Upper lobe of left lung (tissue), 6 donors: ENCODE measurements at places on chromosomes 2 and 18.

DNA sequence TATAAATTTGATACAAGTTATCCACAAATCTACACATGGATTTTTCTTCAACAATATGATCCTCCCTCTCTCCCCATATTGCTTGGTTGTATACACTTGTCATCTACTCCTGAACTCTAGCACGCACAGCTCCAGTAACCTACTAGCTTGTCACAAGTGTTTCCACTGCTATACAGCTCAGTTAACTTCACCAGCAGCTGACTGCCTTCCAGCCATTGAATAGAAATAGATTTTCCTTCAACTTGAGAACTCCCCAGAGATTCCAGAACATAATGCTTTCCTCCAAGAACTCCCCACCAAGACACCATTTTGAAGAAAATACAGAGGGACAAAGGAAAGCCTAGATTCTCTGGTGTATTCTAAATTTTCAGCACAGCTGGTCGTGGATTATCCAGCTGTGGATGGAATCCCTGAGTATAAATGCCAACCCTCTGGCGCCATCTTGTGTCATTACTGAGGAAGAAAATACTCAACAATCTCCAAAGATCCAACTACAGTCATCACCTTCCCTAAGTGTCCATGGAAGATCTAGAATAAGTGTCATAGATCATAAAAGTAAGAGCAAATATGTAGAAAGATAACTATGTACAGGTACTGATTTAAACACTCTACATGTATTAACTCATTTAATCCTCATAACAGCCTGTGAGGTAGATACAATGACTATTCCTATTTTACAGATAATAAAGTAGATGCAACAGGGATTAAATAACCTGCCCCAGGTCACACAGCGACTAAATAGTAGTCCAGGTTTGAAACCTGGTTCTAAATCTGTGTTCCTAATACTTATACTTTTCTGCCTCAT, 156.7 kb downstream of the ARHGAP28 start:
- no peaks in the 10 kb centered on the region for H3K27me3 ChIP-seq
- H3K4me1 ChIP-seq, result no peaks in the 10 kb centered on the region
- DNase-seq, result no peak

DNA sequence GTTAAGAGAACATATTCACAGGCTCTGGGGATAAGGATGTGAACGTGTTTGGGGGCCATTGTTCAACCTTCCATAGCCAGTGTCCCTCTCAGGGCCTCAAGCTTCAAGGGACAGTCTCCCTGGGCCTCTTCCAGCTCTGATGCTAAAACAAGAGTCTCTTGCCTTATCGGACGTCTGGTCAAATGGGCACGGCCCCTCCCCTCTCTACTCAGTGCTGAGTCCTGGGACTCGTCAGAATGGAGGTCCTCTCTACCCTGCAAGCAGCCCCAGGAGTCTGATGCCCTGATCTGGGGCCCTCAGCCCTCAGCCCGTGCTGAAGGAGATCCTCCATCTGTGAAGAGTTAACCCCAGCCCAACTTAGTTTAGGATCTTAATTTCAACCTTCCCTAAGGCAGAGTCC, 198.2 kb downstream of the ZFP36L2 start:
- no peak overlapping the region for H3K27ac ChIP-seq
- no peak for DNase-seq
- H3K4me3 ChIP-seq, result no peak overlapping the region
- H3K36me3 ChIP-seq, result no peaks in the 10 kb centered on the region
- H3K27me3 ChIP-seq, result no peaks in the 10 kb centered on the region

DNA sequence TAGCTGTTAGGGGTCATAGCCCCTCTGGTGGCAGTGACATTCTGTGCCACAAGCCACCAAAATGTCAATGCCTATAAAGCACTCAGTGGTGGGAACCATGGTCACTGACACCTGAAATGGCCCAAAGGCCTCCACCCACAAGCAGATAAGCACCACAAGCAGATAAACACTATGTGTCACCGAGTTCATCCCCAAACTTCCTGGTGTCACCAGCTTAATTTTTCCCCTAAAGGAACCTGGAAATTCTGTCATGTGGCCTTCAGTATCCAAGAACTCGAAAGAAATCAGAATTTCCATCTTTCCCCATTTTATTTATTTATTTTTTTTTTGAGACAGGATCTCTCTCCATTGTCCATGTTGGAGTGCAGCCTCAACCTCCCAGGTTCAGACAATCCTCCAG, 3.6 kb upstream of the TPRKB start:
- H3K4me3 ChIP-seq, result no peak overlapping the region
- H3K4me1 ChIP-seq, result peaks cover 17% of the 10 kb centered on the region
- H3K27me3 ChIP-seq, result no peaks in the 10 kb centered on the region
- DNase-seq, result no peak
- H3K36me3 ChIP-seq, result no peaks in the 10 kb centered on the region
- no peak overlapping the region for H3K27ac ChIP-seq

DNA sequence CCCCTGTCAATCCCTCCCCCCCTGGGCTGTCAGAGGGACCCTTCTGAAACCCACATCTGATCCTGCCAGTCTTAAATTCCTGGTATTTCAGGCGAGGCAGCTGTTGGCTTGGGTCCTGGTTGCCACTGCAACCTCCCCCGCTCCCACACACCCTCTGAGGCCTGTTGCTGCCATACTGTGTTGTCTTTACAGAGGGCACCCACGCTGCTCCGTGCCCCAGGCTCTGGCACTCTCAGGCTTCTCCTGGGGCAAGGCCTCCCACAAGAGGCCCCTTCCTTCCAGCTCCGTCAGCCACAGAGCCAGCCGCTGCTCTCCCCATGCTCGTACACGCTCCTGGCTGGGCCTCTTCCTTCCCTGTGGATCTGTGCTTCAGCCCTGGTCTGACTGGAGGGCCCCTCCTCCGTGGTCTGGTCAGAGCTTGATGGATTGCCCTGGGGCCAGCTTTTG, 8.6 kb downstream of the CABLES1 start:
- H3K27ac ChIP-seq, result peak overlapping the region; percentile 87
- H3K4me1 ChIP-seq, result peaks cover 44% of the 10 kb centered on the region
- H3K27me3 ChIP-seq, result no peaks in the 10 kb centered on the region
- no peak overlapping the region for H3K4me3 ChIP-seq

DNA sequence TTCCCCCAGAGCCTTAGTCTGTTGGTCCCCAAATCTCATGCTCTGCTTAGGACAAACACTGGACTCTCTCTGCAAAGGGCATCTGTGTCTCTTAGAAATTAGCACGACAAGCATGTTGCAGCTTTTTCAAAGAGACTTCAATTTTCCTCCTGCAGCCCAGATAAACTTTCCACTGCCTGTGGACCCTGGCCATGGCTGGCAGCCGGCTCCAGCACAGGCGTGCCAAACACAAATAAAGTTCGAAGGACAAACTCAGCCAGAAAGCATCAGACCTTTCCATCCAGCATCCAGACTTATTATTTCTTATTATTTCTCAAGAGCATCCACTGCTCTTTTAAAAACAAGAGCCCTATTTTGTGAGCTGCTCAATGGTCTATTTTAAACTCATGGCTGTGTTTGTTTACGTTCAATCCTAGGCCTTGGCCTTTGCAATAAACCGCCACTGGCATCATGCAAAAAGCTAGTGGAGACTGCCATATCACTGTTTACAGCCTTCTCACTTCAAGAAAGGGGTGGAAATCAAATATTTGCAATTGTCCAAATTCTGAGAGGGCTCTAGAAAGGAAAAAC, 300.8 kb downstream of the BCL11A start:
- no peaks in the 10 kb centered on the region for H3K4me1 ChIP-seq
- H3K27ac ChIP-seq, result no peak overlapping the region
- H3K36me3 ChIP-seq, result no peaks in the 10 kb centered on the region
- no peak overlapping the region for H3K4me3 ChIP-seq
- H3K27me3 ChIP-seq, result no peaks in the 10 kb centered on the region

GRCh38 chr2:198517976-198518375, 713.6 kb downstream of the PLCL1 start:
- no peak for DNase-seq
- H3K36me3 ChIP-seq, result no peaks in the 10 kb centered on the region
- H3K27me3 ChIP-seq, result no peaks in the 10 kb centered on the region
- no peak overlapping the region for H3K4me3 ChIP-seq

DNA sequence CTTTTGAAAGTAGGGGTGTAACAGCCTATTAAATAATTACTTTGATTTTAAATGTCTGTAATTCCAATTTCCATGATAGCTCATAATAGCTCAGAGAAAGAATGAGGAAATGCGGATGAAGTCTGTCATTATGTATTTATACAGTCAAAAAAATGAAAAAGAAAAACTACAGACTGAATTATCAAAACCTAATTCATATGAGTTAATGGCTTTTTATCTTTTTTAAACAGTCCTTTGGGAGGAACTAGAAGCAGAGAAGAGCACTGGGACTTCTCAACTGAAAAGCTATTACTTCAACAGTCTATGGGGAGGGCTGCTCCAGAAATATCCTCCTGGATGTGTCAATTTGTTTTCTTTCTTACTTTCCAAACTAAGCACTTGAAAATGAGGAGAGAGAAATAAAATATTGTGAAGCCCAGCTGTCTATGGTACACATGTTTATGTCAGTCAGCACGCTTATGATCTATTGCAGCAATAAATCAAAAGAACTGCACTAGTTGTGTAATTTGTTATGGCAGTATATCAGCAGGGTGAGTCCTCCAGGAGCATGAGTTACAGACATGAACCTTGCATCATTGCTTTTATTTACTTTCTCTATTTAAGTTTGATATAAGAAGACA, 1550.2 kb downstream of the LRP1B start:
- H3K4me1 ChIP-seq, result no peaks in the 10 kb centered on the region
- no peaks in the 10 kb centered on the region for H3K36me3 ChIP-seq
- no peaks in the 10 kb centered on the region for H3K27me3 ChIP-seq
- no peak overlapping the region for H3K27ac ChIP-seq
- no peak for DNase-seq

DNA sequence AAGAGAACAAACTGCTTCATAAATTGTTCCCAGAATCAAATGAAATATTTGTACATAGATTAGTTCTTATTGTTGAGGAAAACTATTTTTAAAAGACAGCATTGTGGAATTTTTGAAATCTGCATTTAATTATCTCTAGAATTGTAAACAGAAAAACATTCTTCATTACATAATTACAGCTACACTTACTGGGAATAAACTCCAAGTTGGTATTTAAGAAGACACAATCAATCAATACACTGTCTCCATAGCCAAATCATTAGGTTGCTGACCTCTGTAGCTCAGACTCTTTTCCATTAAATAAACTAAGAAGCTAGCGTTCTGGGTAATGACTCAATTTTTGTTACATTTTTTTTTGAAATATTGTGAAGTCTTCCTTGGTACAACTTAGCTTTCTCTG, 70.2 kb upstream of the PIEZO2 start:
- H3K27ac ChIP-seq, result no peak overlapping the region
- H3K4me1 ChIP-seq, result no peaks in the 10 kb centered on the region
- DNase-seq, result no peak
- no peaks in the 10 kb centered on the region for H3K36me3 ChIP-seq
- no peak overlapping the region for H3K4me3 ChIP-seq

DNA sequence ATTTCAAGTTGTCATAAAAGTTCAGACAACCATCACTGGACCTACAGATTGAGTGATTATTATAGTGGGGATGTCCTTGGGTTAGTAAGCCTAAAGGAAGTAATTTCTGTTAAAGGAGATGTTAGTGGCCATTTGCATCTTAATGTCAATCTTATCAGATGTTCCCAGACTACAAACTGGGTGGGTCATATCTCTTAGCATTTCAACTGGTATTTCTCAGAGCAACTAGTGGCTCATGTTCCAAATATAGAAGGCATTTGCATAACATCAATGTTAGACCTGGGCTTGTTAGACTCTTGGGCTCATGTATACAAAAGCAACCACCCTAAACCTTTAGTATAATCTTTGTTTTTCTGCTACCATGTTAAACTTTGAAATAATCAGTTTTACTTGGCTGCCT, 17.9 kb downstream of the PLEKHA3 start:
- no peaks in the 10 kb centered on the region for H3K4me1 ChIP-seq
- H3K36me3 ChIP-seq, result peaks cover 66% of the 10 kb centered on the region
- no peak for DNase-seq
- H3K27ac ChIP-seq, result no peak overlapping the region
- H3K27me3 ChIP-seq, result no peaks in the 10 kb centered on the region
- no peak overlapping the region for H3K4me3 ChIP-seq

- no peak for DNase-seq
- H3K36me3 ChIP-seq, result no peaks in the 10 kb centered on the region
- no peak overlapping the region for H3K27ac ChIP-seq
- no peaks in the 10 kb centered on the region for H3K4me1 ChIP-seq
Measured at GRCh38 chr2:129396980-129397599, 582.4 kb upstream of the RAB6C start.

GRCh38 chr2:240928476-240929363, 22.6 kb downstream of the CROCC2 start:
- no peak overlapping the region for H3K27ac ChIP-seq
- no peak for DNase-seq
- no peak overlapping the region for H3K4me3 ChIP-seq
- no peaks in the 10 kb centered on the region for H3K4me1 ChIP-seq
- no peaks in the 10 kb centered on the region for H3K36me3 ChIP-seq

GRCh38 chr2:54224997-54225396, 31.0 kb downstream of the TSPYL6 start:
- no peak overlapping the region for H3K27ac ChIP-seq
- H3K36me3 ChIP-seq, result no peaks in the 10 kb centered on the region
- H3K27me3 ChIP-seq, result no peaks in the 10 kb centered on the region
- H3K4me3 ChIP-seq, result no peak overlapping the region
- H3K4me1 ChIP-seq, result no peaks in the 10 kb centered on the region

- H3K4me3 ChIP-seq, result no peak overlapping the region
- no peaks in the 10 kb centered on the region for H3K4me1 ChIP-seq
- no peaks in the 10 kb centered on the region for H3K27me3 ChIP-seq
Measured at GRCh38 chr2:165197346-165197745, 6.5 kb downstream of the SCN3A start.

GRCh38 chr2:230411570-230412370, 4.2 kb upstream of the SP100 start:
- DNase-seq, result peak; percentile 95
- no peaks in the 10 kb centered on the region for H3K36me3 ChIP-seq
- no peaks in the 10 kb centered on the region for H3K27me3 ChIP-seq
- peaks cover 69% of the 10 kb centered on the region for H3K4me1 ChIP-seq
- H3K27ac ChIP-seq, result peak overlapping the region; percentile 93

GRCh38 chr2:54247115-54247514, 8.9 kb downstream of the TSPYL6 start:
- no peaks in the 10 kb centered on the region for H3K36me3 ChIP-seq
- no peaks in the 10 kb centered on the region for H3K27me3 ChIP-seq
- no peak overlapping the region for H3K27ac ChIP-seq
- no peak for DNase-seq
- no peaks in the 10 kb centered on the region for H3K4me1 ChIP-seq
- H3K4me3 ChIP-seq, result no peak overlapping the region

DNA sequence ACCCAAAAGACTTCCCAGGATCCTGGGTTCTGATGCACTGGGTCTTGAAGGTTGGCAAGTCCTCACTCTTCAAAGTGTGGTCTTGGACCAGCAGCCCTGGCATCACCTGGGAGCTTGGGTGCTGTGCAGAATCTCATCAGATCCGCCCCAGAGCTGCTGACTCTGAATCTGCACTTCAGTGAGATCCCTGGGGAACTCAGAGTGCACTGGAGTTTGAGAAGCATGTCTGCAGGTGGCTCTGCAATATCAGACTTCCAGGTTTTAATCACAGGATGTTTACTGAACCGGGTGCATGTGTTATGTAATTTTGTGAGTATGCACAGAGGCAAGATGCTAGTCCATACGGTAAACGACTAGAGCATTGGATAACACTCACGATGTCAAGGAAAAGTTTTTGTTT, 58.0 kb upstream of the BOD1L2 start:
- no peak for DNase-seq
- no peaks in the 10 kb centered on the region for H3K36me3 ChIP-seq
- H3K4me1 ChIP-seq, result no peaks in the 10 kb centered on the region
- H3K4me3 ChIP-seq, result no peak overlapping the region

- H3K4me3 ChIP-seq, result no peak overlapping the region
- DNase-seq, result no peak
- no peak overlapping the region for H3K27ac ChIP-seq
- no peaks in the 10 kb centered on the region for H3K4me1 ChIP-seq
Measured at GRCh38 chr18:2083691-2084090, 487.6 kb downstream of the METTL4 start.
